ENCODE measurements at places on chromosomes 4 and X. TPM values are rescaled to one million over a fixed set of nuclear protein-coding genes. Genes with fewer than 3 reads are reported as not detected.

GRCh38 chr4:145315811-145316225 is 135.4 kb upstream of the OTUD4 start:
- DNase-seq, result no peak

DNA sequence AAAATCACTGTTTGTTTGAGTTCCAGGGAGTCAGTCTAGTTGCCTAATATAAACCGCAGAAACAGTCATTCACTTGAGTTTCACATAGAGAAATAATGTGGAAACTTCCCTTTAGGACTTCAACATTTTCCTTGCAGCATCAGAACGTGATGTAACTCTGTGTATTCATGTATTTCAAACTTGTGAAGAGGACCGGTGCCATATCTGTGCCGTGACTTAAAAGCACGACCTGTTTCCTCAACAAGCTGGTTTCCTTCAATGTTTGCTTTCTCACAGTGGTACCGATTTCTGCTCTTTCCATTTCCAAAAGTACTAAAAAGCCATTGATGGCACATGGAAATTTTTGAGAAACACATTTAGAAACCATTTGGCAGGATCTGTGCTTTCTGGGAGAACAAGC is 166.6 kb upstream of the RAPGEF2 start:
- no peak for DNase-seq

GRCh38 chr4:78722878-78723277 is 53.3 kb upstream of the BMP2K start:
- DNase-seq, result no peak

- DNase-seq, result no peak
These were observed 143.4 kb downstream of the PTCHD1 start for GRCh38 chrX:23478056-23478455.

GRCh38 chrX:47523297-47523696 is 37.7 kb upstream of the ARAF start:
- DNase-seq, result peak; percentile 78

The PCDH11X gene
- not detected for total RNA-seq

The MAGIX gene
- 0.96 TPM for total RNA-seq

The EXOC1L gene
- not detected for total RNA-seq

All from naive thymus-derived CD8-positive, alpha-beta T cell (primary cell).